ENCODE measurements at places on chromosomes 1 and 21.
A peak's percentile ranks its signal among the peaks of the same experiment; 100 is the strongest.

- DNase-seq: no peak
Observed at GRCh38 chr1:50970931-50971582, 1.0 kb downstream of the CDKN2C start.

GRCh38 chr1:2569060-2569459, 12.9 kb downstream of the TNFRSF14 start:
- no peak for DNase-seq

DNA sequence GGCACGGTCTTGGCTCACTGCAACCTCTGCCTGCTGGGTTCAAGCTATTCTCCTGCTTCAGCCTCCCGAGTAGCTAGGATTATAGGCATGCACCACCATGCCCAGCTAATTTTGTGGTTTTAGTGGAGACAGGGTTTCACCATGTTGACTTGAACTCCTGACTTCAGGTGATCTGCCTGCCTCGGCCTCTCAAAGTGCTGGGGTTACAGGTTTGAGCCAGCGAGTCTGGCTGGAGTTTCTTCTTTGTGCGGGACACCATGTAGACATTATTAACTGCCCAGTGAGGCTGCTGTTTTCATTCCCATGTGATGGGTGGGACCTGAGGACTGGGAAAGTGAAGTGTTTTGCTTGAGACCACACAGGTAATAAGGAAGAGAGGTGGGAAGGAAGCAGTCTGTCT, 23.3 kb downstream of the PLA2G5 start:
- DNase-seq: no peak

DNA sequence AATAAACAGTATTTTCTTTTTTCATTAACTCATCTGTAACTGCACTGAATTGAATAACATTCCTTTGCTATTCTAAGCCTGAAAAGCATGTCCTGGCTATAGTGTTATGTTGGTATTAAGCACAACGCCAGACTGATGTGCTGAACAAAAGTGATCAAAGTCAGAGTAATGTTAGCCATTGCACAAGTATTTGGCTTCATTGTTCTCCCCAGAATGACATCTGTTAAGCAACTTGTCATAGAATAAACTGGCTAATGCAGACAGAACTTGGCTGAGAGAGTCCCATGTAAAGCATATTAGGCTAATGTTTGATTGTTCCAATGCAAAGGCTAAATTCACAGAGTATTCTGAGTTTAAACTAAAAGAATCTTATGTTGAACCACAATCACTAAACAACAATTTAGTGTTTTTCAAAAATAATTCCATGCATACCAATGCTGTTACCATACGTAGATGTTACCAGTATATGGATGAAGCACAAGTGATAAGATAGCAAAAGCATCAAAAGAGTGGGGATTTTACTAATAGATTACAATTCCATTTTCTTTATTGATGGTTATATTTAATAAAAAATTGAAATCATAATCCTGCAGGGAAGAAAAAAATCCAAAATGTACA, 235.3 kb upstream of the DMRTA2 start:
- DNase-seq: no peak

DNA sequence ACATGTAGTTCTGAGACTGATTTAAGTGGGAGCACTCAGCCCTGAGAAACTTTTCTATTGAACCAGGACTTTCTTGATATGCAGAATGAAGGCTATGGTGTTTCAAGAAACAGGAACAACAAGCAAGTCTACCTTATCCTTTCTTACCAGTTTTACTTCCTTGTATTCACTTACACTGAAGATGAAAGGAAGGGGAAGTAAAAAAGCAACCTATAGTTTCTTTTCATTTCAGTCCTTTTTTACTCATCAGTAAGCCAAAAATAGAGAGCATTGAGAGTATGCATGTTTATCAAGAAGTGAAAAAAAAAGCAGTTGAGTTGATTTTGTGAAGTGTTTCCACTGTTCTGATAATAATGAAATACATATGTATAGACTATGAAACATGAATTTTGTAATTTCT, 1010.3 kb downstream of the AMY1C start:
- no peak for DNase-seq

- no peak for DNase-seq
Observed at GRCh38 chr1:225777058-225777582, 506 bp upstream of the SRP9 start.

GRCh38 chr1:99180343-99180808, 83.9 kb upstream of the PLPPR4 start:
- peak; percentile 54 for DNase-seq

DNA sequence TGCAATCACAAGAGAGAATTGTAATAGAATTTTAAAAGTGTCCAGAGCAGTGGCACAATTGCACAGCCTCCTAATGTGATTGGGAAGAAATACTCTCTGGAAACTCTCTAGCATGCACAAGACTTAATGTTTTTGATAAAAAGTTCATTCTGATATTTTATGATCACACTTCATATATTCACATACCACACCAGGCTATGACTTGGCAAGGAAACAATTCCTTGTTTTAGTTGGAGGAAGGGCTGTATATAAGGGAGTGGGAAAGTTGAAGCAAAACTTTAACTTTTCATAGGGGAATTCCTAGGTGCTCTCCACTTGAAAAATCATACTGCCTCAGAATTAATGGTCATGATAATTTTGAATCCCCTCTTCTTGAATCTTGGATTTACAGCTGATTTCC, 61.5 kb upstream of the ASB17 start:
- no peak for DNase-seq

GRCh38 chr21:44520326-44521300, 19.4 kb downstream of the KRTAP10-1 start:
- no peak for DNase-seq

- DNase-seq: no peak
Observed at GRCh38 chr1:26070296-26070962, 3.0 kb upstream of the TRIM63 start.

GRCh38 chr1:23242414-23242813, 25.1 kb upstream of the HTR1D start:
- DNase-seq: no peak

DNA sequence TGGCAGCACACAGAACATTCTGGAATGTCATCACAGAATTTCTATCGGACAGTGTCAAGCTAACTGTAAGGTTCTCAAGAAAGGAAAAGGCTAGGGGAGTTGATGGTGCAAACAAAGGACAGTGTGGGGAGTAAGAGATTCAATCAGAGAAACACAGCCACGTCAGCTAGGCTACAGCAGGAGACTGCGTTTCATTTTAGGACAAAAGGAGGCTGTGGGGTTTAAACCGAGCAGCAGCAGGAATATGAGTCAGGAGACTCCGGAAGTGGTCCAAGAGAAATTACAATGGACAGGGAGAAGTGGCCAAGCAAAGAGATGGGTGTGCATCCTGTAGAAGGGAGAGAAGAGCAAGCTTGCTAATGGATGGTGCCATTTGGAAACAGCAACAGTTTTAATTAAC, 37.4 kb upstream of the C1orf198 start:
- DNase-seq: no peak

DNA sequence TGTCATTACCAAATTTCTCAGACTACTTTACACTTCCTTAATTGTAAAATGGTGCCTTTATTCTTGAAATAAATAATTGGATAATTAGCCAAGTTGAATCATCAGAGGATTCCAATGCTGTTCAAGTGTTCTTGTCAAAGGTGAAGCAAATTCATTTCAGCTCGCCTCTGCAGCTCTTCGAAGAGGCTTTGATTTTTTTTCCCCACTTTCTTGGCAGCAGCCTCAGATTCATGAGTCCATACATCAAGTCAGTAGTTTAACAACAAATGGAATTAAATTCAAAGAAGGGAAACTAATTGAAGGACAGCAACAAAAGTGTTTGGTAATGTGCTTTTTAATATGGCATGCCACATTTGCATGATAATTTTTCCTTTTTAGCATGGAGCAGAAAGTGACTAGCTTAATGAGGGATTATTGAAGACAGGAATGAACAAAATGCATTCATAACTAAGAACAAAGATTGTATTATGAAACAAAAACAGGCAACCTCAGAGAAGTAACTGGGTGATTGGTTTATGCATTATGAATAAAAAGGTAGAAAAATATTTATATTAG, 239.0 kb downstream of the USH2A start:
- no peak for DNase-seq

GRCh38 chr1:229106526-229107125, 164.3 kb upstream of the RAB4A start:
- no peak for DNase-seq

- no peak for DNase-seq
Observed at GRCh38 chr1:30721812-30722537, 1.4 kb downstream of the MATN1 start.

- DNase-seq: no peak
Observed at GRCh38 chr1:22118291-22118992, 24.5 kb downstream of the WNT4 start.

DNA sequence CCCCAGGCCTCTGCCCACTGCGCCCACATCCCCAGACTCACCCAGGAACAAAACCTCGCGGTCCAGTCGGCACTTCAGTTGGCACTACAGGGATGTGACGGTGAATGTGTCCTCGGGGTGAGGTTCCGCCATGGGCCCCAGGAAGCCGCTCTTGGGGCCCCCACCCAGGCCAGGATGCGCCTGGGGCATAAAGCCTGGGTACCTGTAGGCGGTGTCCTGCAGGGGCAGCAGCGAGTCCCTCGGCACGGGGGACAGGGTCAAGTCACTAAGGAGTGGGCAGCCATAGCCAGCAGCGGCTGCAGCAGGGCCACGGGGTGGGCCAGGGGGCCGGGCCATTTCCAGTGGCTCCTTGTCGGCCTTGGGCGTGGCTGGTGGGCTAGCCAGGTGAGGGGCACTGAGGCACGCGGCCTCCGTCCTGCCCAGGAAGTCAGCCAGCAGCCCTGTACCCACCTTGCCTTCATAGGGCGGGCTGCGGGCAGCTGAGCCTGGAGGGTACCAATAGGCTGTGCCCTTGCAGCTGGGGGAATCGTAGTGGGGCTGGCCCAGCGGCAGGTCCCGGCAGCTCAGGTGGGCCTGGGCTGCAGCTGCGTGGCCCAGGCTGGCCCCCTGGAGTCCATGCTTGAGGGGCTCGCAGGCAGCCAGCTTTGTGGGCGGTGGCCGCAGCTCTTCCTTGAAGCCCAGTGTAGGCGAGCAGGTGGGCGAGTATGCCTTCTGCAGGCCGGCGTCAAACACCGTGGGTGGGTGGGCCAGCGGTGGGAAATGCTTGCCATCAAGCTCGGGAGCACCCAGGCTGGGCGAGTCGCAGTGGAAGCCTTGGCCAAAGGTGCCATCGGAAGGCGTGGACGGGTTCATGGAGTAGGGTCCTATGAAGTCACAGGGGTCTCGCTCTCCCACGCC, 56.5 kb downstream of the AHDC1 start:
- DNase-seq: no peak

- DNase-seq: no peak
Observed at GRCh38 chr1:173553312-173553711, 49.6 kb downstream of the SLC9C2 start.

GRCh38 chr1:172818841-172819527, 160.1 kb downstream of the FASLG start:
- DNase-seq: peak; percentile 22

- DNase-seq: no peak
Observed at GRCh38 chr1:77057994-77058585, 161.1 kb downstream of the PIGK start.

- DNase-seq: no peak
Observed at GRCh38 chr1:234320549-234320948, 52.7 kb upstream of the COA6 start.

GRCh38 chr1:164688791-164689190, 129.8 kb downstream of the PBX1 start:
- no peak for DNase-seq
